ENCODE measurements at places on chromosomes 11 and 22.

DNA sequence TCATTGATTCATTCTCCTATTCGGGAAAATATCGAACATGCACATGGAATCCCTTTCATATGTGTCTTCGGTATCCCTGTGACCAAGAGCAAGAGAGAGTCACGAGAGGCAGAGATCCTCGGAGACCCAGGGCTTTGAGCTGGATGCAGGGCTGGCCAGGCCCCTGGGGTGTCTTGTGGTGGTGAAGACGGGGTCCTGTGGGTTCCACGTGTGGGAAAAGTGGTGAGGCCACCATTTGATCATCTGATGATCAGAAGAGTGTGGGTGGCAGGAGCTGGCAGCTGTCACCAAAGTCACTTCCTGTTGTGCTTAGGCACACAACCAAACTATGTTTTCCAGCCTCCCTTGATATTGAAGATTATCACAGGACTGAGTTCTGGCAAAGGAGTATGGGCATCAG is 94.0 kb downstream of the BRD1 start:
- no peak for DNase-seq

- DNase-seq, result no peak
These were observed 108.0 kb downstream of the PARVA start for GRCh38 chr11:12485328-12485727.

- peak; percentile 75 for DNase-seq
These were observed 1.1 kb upstream of the PPFIBP2 start for GRCh38 chr11:7512525-7513233.

GRCh38 chr11:99822846-99823565 is 802.3 kb downstream of the CNTN5 start:
- DNase-seq, result no peak

DNA sequence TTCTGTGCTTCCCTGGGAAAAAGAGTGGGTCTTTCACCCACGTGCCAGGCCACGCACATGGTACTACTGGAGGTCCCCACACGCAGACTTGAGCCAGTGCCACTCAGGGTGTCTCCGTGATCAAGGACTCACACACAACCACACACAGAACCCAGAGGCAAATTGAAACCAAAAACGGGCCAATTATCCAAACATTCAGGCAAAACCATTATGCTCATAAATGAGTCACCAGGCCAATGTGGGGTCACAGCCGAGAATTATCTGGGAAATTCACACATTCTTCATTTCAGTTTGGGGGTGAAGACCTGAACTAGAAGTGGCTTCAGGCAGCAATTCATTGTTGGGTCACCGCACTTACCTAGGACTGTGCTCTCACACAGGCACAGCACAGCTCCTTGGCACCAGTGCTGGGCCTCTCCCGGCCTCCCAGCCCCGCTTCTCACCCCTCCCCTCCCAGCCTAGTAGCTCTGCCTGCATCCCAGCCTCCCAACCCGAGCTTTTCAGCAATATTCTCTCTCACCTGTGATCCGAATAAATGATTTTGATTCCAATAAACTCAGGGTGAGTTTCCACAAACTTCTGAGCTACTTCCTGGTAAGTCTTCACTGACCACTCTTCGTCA is 28.0 kb downstream of the ADA2 start:
- DNase-seq, result peak; percentile 69

- DNase-seq, result no peak
These were observed 44.7 kb upstream of the PRODH start for GRCh38 chr22:18980829-18981228.

- DNase-seq, result no peak
These were observed 106.4 kb upstream of the TENM4 start for GRCh38 chr11:79547256-79547655.

- no peak for DNase-seq
These were observed 2.8 kb downstream of the MFRP start for GRCh38 chr11:119343726-119344125.

GRCh38 chr11:76148231-76148630 is 58.1 kb downstream of the WNT11 start:
- no peak for DNase-seq

DNA sequence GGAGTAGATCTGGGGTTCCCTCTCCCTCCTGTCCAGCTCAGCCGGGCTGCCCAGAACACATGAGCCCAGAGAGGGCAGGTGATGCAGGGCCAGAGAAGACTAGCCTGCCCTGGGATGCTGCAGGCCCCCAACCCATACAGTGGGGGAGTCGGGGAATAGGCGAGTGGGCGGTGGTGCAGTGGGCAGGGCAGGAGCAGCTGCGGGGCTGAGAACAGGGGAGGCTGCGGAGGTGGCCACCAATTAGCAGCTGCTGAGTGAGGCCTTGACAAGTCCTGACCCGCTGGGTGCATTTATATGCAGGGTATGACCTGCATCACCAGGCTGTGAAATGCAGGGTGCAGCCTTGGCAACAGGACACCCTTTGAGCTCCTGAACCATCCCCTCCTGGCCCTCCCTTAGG is 43.1 kb downstream of the NFAM1 start:
- DNase-seq, result no peak

DNA sequence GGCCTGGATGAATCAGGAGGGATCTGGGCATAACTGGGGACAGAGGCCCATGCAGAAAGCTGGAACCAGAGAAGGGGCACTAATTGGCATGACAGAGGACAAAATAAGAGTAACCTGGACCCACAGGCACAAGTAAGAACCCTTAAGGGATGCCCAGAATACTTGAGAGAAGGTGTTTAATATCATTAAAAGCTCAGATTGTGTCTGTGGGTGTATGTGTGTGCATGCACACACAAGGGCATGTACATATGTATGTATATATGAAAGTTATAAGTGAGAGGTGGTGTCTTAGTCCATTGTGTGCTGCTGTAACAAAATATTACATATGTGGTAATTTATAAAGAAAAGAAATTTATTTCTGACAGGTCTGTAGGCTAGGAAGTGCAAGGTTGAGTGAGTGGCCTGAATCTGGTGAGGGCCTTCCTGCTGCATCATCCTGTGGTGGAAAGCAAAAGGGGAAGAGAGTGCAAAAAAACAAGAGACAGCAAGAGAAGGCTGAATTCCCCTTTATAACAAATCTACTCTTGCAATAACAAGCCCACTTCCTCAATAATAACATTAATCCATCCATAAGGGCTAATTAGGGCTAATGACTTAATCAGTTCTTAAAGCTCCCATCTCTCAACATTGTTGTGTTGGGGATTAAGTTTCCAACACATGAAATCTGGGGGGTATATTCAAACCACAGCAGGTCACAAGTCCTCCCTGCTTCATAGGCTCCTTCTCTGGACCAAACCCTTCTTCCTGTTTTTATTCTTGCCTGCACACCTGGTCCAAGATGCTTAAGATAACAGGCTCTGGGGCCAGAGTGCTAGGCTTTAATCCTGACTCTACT is 68.3 kb upstream of the POU2AF2 start:
- no peak for DNase-seq

GRCh38 chr11:11976481-11977127 is 31.8 kb downstream of the DKK3 start:
- no peak for DNase-seq

Data from AG08396 (cell line).